ENCODE measurements at places on chromosomes 12 and 14.

DNA sequence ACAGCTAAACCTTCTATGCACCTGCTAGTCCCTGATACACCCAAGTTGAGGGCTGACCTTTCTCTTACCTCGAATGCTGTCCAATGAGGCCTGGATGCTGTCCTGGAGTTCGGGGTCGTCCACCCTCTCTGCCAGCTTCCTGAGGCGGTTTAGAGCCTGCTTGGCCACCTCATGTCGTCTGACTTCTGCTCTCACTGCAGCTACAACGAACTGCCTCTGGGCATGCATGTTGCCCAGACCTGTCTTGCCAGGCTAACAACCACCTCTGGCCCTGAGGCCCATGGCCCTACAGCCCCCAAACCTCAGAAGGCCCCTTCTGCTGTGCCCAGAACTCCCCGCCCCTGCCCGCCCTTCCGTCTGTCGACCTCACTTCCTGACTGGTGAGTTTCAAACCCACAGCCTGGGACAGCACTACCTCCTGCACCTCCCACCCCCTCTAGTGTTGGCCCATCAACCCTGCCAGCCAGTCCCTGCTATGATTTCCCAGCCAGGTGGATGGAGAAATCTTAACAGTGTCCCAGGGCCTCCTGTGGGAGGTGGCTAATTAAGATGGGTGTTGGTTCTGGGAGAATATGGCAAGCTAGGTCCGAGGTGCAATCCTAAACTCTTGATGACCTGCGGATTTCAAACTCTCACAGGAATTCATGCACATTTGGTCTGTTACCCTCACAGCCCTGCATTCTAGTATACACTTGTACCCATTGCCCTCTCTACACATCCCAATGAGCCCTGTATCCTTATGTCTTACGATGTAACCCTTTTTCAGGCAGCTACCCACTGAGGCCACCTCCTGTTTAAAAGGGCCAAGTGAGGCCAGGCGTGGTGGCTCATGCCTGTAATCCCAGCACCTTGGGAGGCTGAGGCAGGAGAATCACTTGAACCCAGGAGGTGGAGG, 2.7 kb upstream of the TSPAN31 start:
- peak; percentile 71 for DNase-seq

DNA sequence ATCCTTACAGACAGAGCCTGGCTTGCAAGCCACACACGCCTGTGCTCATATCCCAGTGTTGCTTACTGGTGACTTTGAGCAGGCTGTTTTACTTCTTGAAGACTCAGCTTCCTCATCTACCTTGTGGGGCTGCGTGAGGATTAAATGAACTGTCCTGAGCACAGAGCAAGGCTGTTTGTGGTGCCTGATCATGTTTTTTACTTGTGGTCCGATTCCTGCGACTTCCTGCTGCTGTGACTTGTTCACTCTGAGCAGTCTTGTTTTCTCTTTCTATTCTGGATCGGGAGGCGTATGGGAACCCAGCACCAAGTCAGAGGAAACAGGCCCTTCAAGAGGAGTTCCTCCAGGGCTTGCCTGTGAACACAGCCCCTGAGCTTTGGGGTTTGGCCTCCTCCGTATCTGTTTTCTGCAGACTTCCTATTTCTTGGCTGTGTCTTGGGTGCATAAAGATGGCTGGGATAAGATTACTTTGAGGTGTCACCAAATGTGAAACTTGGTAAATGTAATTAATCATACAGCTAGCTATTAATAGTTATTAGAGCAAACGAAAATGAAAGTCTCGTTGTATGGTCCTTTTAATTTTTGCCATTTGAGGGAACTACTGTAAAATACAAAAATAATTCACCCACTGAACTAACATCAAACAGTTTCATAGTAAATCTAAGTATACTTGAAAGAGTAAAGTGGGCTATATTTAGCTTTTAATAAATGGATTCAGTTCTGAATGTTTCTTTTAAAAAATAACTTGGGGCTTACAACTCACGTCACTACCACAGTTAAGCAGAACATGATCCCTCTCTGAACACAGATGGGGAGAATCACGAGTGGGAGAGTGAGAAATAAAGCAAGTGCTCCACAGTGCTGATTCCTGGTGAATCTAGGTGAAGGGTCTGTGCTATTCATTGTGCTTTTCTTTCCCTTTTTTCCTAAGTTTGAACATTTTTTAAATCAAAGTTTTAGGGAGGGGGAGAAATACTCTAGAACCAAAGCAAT, 251.5 kb downstream of the FOXN3 start:
- DNase-seq = peak; percentile 72

DNA sequence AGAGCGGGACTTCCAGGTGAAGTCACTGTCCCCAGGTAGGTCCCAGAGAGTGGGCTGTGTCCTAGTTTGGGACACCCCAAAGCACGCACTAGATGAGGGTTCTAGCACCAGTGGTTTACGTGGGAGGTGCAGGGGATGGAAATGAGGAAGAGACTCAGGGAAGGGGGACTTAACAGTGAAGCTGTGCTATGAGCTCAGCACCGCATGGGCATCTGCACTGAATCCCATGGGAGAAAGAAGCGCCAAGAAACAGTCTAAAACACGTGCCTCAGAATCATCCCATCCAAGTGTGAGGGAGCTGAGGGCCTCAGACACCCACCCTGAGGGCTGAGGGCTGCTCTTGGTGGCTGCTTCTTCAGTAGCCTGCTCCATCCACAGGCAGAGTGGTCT, 71.5 kb upstream of the ZFP36L1 start:
- DNase-seq = peak; percentile 37

DNA sequence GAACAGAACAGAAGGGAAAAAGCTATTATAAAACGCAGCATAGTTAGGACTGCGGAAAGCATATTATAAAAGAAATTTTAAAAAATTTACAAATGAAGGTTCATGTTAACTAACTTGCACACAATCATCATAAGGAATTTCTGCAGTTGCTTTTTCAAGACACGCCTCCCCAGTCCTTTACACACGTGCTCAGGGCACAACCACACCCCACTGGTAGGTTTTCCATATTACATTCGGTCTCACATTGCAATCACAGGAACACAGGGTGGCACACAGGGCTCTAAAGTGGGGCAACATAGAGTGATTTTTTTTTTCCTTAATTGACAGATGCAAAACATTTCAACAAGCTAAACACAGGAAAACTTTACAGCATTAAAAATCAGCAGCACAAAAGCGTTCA, 69.7 kb downstream of the DICER1 start:
- no peak for DNase-seq

GRCh38 chr14:50260072-50260471, 28.7 kb upstream of the SOS2 start:
- DNase-seq = no peak

DNA sequence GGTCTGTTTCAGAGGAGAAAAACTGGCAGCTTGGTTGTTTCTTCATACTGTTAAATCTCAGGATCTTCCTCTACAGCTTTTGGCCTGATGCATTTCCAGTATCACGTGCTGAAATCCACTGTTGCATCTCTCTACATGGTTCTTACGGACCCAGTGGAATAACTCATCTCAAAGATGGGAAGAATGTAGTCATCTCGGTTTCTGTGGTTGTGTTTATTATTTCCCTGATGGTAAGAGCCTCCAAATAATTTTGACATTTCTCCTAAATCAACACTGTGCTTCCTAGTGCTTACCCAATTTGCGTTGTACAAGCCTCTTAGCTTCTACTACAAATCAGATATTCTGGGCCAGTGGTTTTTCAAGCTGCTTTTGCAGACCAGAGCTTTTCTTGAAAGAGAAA, 812.8 kb downstream of the C12orf50 start:
- DNase-seq = no peak

DNA sequence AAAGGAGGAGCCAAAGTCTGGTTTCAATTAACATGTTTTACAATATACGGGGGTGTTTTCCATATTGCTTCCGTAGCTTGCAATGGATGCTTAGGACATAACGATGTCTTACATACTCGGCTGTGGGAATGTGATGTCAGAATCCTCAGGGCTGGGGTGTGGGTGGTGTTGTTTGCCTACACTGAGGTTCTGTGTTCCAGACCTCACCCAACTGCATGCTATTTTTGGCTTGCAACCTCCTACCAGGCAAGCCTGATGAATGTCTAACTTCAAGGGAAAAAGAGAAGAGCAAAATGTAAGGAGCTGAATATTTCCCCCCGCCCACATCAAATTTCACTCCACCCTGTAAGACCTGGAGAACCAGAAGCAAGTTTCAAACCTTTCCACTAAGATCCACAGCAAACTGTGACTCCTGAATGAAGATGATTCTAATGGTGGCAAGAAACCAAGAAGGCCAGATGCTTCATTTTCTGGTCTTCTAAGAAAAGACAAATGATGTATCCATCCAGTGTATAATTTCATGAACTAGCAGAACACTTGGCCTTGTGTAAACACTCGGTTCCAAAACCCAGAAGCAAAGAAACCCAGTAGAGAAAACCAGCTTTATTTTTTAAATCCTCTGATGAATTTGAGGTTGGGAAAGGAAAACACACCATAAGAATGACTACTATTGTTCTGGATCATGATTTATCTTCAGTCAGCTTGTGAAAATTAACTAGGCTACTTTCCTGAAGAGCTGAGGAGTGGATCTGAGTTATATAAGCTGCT, 227.9 kb downstream of the DACT1 start:
- DNase-seq = no peak

GRCh38 chr14:28120391-28120790, 646.2 kb upstream of the FOXG1 start:
- no peak for DNase-seq

- DNase-seq = peak; percentile 89
Measured at GRCh38 chr12:19439059-19440018, at the start of gene AEBP2. Gene AEBP2 (plus strand): TSS chr12:19439492. CDS start chr12:19439700, 208 bp downstream.

DNA sequence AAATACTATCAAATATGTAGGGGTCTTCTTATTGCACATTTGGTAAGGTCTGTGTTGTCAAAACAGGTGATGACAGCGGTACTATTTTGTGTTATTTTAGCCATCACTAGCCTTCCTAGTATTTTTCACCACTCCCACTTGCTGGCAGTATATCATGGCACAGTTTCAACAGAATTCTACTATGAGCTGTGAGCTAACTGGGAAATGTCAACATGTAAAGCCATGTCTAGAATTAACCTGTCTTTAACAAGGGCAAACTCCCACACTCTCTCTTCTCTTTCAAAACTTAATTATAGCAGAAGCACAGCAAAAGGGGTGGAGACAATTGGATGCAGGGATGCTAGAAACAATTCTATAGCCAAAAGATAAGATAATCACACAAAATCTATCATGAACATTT, 253.4 kb downstream of the PAX9 start:
- no peak for DNase-seq

GRCh38 chr12:79547044-79547734, 143.6 kb downstream of the PAWR start:
- no peak for DNase-seq

DNA sequence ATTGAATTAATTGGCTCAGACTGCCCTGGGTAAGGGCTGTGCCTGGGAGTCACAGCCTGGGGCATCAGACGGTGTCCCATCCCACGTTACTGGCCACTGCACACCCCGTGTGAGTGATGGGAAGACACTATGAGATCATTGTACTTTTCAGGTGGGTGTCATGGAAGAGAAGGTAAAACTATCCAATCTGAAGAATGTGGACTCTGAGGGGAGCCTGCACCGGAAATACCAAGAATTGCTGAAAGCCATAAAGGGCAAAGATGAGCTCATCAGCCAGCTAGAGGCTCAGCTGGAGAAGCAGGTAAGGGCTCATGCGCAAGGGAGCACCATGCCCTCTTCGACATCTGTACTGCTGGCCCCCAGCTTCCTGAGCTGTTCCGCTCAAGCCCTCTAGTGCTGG, 24.0 kb downstream of the PLEKHH1 start:
- no peak for DNase-seq

- no peak for DNase-seq
Measured at GRCh38 chr14:105466531-105467248, 7.9 kb upstream of the CRIP2 start.

DNA sequence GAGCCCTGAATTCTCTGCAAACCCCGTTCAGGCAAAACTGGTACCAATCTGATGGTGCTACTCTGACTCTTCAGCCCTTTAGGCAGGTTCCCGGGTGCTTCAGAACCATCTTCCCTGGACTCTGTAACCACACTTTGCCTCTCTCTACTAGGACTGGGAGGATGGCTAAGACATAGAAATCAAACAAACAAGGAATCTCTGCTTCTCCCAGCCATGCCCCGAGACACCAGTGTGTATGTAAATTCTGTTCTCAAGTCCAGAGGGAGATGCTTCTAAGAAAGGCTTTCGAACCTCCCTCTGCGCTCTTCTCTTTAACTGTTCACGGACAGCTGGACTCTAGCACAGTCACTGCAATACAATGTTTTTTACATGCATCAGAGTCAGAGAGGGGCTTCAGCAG, 1.9 kb upstream of the KCNK10 start:
- no peak for DNase-seq

DNA sequence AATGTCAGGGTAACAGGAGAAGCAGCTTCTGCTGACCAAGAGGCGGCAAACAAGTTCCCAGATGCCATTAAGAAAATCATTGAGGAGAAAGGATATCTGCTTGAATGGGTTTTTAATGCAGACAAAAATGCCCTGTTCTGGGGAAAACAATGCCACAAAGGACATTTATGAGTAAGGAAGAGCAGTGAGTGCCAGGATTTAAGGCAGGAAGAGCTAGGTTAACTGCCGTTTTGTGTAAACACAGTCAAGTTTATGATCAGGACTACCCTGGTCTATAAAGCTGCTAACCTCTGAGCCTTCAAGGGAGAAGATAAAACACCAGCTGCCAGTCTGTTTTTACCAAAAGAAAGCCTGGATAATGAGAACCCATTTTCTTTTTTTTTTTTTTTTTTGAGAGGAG, 8.5 kb downstream of the MAPKAPK5 start:
- no peak for DNase-seq

GRCh38 chr14:71107921-71108320, 200.7 kb downstream of the PCNX1 start:
- DNase-seq = no peak

- no peak for DNase-seq
Measured at GRCh38 chr12:26416550-26416949, 221.2 kb downstream of the SSPN start.

DNA sequence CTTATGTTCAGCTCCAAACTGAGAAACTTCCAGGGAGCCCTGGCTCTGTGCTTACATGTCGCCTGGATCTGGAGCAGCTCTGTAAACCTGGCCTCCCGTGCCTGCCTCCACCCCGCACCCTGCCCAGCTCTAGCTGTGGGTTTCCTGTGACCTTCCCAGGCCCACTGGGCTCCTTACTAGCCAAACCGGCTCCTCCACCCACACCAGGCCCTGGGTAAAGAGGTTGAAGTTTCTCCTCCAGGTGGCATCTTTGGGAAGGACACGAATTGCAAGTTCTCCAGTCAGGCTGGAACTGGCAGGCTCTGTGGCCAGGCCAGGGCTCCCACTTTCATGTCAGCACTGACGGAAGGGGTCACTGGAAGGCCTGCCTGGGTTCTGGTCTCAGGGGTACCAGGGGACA, 60.9 kb upstream of the ZFP36L1 start:
- no peak for DNase-seq

- peak; percentile 49 for DNase-seq
Measured at GRCh38 chr14:104826189-104826860, 25.4 kb downstream of the ZBTB42 start.

GRCh38 chr12:28869197-28869596, 279.9 kb upstream of the FAR2 start:
- no peak for DNase-seq

DNA sequence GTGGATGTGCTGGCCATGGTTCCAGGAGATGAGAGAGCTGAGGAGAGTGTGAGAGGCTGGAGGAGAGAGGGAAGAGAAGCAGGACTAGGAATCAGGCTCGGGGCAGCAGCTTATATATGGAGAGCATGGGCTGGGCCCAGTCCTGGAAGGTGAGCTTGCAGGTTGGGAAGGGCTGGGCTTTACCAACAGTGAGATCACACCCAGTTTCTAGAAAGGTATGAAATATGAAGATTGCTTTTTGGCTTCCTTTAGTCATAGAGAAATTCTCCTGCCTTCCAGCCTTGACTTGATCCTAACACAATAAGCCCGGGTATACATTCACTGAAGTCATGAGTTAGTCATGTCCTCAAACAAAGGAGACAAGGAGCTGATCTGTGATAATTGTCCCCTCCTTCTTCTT, at the start of gene KRT6A:
TSS of gene KRT6A (minus strand) at position 86 of the 400 bp plus-strand sequence. CDS start at position 17, 69 bp downstream.
- no peak for DNase-seq
